Bronchus fibroblast of lung (primary cell): ENCODE measurements at places on chromosomes 4 and X. TPM values are rescaled to one million over a fixed set of nuclear protein-coding genes. Genes with fewer than 3 reads are reported as not detected.

The TBX22 gene
- not detected in 2 replicates for total RNA-seq

The MED28 gene
- total RNA-seq, result 9.9 and 10.9 TPM in 2 replicates

The CTAG1A gene
- not detected in 2 replicates for total RNA-seq

The CTAG1B gene
- not detected in 2 replicates for total RNA-seq

The CSAG1 gene
- total RNA-seq, result not detected in 2 replicates

The GPC3 gene
- total RNA-seq, result 0.15 TPM in 1 of 2 replicates, not detected in the other

The NPY2R gene
- under 0.01 TPM in 2 replicates for total RNA-seq

The TCEANC gene
- total RNA-seq, result 0.67 and 1.3 TPM in 2 replicates

The SYP gene
- 0.15 and 0.17 TPM in 2 replicates for total RNA-seq

The NLGN4X gene
- 0.17 TPM in 1 of 2 replicates, not detected in the other for total RNA-seq

The ADH1B gene
- 2.9 and 5.2 TPM in 2 replicates for total RNA-seq

The GPM6B gene
- 9.4 and 13.2 TPM in 2 replicates for total RNA-seq

The ATG4A gene
- total RNA-seq, result 6.2 and 6.5 TPM in 2 replicates

The HOPX gene
- 33.6 and 33.7 TPM in 2 replicates for total RNA-seq

The EXOC1L gene
- total RNA-seq, result not detected in 2 replicates

The POLN gene
- 0.59 and 2.0 TPM in 2 replicates for total RNA-seq

The KIT gene
- under 0.01 and 0.17 TPM in 2 replicates for total RNA-seq
